Stimulated activated CD4-positive, alpha-beta T cell treated with anti-CD3 and anti-CD28 coated beads, Interleukin-2, amount 100 ng/mL, for 48 hours (primary cell): ENCODE measurements at places on chromosomes 4 and X.

DNA sequence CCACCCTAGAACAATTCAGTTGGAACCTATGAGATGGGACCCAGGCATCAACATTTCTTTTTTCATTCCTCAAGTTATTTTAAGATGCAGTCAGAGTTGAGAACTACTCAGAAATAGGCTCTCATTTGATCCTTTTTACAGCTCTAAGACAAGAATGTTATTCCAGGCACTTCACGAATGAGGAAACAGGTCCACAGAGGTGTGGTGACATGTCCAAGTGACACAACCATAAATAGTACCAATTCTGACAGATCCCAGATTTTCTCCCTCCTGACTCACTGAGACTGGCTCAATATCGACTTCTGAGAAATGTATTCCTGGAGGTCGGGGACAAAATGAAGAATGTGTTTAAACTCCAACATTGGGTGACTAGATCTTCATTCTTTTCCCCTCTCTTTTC, 11.1 kb downstream of the TCEANC start:
- no peak for DNase-seq

DNA sequence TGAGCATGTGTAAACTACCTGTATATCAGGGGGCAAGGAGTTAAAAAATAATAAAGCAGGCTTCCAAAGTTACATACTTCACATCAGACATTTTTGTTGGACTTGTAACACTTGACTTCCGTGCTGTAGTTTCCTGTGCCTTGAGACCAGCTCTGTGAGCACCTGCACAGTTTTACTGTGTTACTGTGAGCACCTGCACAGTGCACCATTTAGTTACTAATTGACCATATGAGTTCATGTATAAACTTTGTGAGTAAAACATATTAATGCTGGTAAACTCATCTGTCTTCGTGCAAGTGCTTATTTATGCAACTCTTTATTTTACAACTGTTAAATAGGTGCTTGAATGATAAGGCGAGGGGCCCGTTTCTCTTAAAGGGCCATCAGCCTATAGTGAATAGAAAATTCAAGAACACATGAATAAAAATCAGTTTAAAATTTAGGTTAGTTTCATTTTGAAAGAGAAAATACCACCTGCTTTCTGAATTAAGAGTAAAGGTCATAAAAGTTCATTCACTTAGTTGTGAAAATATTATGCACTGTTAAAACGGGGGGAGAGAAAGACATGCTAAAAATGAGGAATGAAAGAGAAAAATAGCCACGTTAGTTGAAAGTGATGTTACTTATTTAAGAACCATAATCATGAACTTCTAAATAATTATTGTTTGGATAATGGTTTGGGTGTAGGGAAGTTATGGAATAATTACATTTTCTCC, 42.4 kb downstream of the USP9X start:
- no peak for DNase-seq

DNA sequence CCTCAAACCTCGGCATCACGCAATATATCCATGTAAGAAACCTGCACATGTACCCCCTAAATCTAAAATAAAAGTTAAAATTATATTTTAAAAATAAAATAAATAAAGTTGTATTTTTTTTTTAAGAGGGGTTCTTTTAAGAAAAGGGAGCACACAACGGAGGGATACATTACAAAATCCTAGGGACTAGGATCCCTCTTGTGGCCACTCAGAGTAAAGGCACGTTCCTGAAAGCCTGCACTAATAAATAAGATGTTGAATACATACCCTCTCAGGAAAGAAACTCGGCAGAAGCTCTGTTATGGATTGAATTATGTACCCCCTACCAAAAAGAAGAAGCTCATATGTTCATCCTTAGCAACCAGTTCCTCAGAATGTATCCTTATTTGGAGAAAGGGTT, 50.9 kb upstream of the PRDX4 start:
- no peak for DNase-seq

DNA sequence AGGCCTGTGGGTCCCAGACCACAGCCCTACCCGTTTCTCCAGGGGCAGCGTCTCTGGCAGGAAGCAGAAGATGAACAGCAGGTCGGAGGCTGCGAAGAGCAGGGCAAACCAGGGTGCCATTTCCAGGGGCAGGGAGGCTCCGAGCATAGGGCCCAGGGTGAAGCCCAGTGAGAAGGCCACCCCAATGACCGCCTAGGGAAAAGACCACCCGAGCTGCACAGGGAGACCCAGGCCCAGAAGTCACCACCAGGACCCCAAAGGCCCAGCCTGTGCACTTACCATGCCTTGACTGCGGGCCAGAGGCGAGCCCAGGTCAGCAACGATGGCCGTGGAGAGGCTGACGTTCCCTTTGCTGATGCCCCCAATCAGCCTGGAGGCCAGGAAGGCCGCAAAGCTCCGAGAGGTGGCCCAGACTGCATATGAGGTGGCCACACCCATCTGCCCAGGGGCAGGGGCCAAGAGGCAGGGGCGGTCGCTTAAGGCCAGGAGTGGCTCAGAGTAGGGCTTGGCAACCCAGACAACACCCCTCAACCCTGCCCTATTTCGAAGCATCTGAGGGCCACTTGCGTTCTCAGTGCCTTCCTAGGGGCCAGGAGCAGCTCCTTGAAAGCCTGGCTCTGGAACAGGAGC, 30.8 kb downstream of the NOP14 start:
- no peak for DNase-seq

GRCh38 chr4:69362351-69362750, 82.1 kb downstream of the UGT2B28 start:
- DNase-seq = no peak

GRCh38 chr4:164880489-164881262, 3.7 kb downstream of the APELA start:
- DNase-seq = no peak

- no peak for DNase-seq
Observed at GRCh38 chrX:49000636-49001035, 1.4 kb downstream of the GRIPAP1 start.

DNA sequence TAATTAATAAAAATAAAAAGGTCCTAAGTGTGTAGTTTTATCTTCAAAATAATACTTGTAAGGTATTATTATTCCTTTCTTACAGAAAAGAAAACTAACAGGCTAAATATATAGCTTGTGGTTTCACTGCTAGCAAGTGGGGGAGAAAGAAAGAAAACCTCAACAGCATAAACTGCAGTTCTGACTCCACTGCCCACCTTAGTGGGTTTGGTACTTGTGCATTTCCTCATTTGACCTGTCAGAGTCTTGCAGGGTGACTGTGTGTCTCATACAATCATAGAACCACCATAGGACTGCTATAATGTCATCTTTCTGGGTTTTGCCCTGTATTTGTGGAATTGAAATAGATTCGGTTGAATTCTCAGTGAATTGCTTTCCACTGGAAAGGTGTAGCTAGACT, 94.7 kb upstream of the PUDP start:
- no peak for DNase-seq
